ENCODE measurements at places on chromosomes 4 and X. TPM values are rescaled to one million over a fixed set of nuclear protein-coding genes. Genes with fewer than 3 reads are reported as not detected.
A peak's percentile ranks its signal among the peaks of the same experiment; 100 is the strongest.

TMEM47 gene
- total RNA-seq, result 7.4 TPM

LRAT gene
- total RNA-seq, result not detected

TRIML2 gene
- not detected for total RNA-seq

P2RY8 gene
- under 0.01 TPM for total RNA-seq

GPR119 gene
- not detected for total RNA-seq

DNA sequence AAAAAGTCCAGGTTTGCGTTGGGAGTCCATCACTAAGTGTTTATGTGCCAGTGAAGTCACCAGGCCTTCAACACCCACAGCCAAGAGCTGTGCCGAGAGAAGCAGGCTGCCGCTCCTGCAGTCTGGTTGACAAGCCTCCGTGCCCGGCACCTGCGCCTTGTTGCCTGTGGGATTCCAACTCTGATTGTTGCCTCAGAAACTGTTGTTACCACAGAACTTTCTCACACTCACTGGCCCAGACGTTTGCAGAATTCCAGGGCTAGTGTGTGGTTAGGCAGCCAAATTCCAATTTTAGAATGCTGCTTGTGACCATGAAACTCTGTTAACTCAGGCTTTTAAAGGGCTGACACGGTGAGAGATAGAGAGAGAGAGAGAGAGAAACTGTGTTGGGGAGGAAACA, 119.5 kb upstream of the LIMCH1 start:
- no peak for DNase-seq

GRCh38 chr4:15451866-15452765, 17.6 kb upstream of the CC2D2A start:
- no peak for DNase-seq

- DNase-seq, result no peak
Observed at GRCh38 chrX:130295519-130296296, 27.0 kb upstream of the ZNF280C start.

DNA sequence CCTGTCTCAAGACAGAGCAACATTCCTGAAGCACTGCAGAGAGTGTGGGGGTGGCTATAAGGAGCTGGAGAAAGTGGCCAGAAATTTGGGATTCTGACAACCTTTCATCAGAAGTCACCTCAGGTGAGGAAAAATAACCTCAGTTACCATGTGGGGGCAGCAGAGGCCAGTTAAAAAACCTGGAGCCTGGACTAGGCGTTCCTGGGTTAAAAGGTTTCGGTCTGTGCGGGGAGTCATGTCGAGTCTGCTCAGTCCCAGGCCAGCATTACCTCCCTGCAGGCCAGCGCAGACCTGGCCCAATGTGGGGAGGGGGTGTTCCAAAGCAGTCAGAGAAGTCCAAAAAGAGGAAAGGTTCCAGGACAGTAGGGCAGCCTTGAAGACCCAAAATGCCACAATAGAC, 10.9 kb upstream of the NALF2 start:
- peak; percentile 34 for DNase-seq

DNA sequence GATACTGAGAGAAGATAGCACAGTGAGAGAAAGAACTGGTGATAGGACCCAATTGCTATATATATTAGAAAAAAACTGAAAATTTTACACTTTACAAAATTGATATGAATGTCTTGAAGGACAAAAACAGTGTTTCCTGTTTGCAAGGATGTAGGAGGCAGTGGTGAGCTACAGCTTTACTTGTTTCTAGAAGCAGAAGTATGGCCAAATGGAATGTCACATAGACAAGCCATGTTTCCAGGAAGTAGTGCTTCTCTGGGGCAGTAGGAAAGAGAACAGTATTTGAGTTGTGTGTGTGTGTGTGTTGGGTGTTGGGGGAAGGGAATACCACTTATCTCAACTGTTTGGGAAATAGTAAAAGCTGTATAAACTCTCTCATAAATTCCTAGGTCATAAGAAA, 60.9 kb upstream of the IBSP start:
- no peak for DNase-seq

GRCh38 chr4:8394061-8394519, 46.4 kb downstream of the ACOX3 start:
- peak; percentile 52 for DNase-seq

- no peak for DNase-seq
Observed at GRCh38 chr4:159705334-159705733, 602.5 kb downstream of the RAPGEF2 start.

GRCh38 chrX:43557792-43558191, 98.3 kb upstream of the MAOA start:
- DNase-seq, result peak; percentile 64

GRCh38 chr4:1177274-1178141, 5.1 kb upstream of the SPON2 start:
- no peak for DNase-seq

- DNase-seq, result no peak
Observed at GRCh38 chrX:132692066-132692465, 203.2 kb upstream of the MBNL3 start.

- no peak for DNase-seq
Observed at GRCh38 chrX:129629837-129630236, 24.9 kb downstream of the APLN start.

DNA sequence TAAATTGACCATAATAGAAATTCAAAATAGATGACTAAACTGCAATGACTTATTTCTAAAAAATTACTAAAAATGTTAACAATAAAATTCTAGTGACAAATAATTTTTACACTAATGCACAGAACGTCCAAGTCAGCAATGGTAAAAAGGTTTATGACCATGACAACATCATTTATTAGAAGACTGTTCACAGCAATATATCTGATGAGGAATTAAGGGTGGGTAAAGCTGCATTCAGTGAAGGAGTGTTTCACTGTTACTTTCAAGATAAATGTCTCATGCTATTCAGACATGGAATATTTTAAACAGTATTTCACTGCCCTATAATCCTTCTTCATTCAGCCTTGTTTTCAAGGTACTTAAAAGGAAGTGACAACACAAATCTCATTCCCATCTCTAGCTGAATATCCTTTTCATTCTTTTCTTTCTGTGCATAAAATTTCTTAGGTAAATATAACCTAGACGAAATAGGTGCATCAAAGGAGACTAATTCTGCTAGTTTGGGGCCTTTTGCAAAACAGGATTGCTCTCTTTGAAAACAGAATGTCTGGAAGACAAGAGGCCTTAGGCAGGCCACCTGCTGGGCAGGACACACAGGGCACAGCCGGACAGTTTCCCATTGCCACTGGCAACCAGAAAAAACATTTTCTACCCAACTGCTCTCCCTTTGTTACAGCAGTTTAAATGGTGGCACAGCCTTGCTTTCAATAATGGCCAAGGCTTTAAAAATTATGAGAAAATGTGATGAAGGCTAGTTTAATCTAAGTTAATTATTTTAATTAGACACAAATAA, 600.3 kb downstream of the SPRY1 start:
- DNase-seq, result no peak

Measured in lung microvascular endothelial cell (primary cell).